ENCODE measurements at places on chromosomes 6 and 20. TPM values are rescaled to one million over a fixed set of nuclear protein-coding genes. Genes with fewer than 3 reads are reported as not detected.

The ZSCAN9 gene
- 28.0 TPM for polyA plus RNA-seq

The PRL gene
- 0.76 TPM for polyA plus RNA-seq

The DLK2 gene
- polyA plus RNA-seq, result 2.8 TPM

The BACH2 gene
- polyA plus RNA-seq, result 4.9 TPM

The AURKA gene
- 7.0 TPM for polyA plus RNA-seq
